CD4-positive, alpha-beta T cell treated with Interleukin-10 for 1 hour (primary cell): ENCODE measurements at places on chromosomes 3 and 15.

GRCh38 chr15:101692801-101693598 lies 31.3 kb downstream of the TARS3 start:
- no peak for DNase-seq

DNA sequence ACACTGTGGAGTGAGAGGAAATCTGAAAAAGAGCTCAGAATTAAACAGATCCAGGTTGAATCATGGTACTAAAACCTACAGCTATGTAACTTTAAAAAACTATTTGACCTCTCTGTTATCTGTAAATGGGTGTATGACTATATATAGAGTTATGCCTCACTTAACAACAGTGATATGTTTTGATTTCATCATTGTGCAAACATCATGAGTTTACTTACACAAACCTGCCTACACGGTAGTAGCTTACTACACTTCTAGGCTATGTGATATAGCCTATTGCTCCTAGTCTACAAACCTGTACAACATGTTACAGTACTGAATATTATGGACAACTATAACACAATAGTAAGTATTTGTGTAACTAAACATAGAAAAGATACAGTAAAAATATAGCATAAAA lies 191.6 kb upstream of the MEIS2 start:
- DNase-seq, result no peak

DNA sequence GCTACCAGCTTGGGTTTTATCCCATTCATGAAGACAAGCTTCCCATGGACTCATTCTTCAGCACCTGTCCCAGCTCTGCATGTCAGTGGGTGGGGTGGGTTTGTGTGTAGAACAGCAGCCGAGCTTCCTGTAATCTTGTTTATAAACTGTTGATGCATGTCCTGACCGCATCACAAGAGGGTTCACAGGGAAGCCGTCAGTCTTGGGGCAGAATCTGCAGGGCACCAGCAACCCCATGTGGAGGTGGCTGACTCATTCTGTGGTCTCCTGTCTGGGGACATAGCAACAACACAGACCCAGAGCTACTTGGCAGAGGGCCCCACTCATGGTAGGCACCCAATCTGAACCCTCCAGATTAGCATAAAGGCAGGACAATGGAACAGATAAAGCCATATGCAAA lies 35.6 kb downstream of the DAPK2 start:
- peak; percentile 89 for DNase-seq

DNA sequence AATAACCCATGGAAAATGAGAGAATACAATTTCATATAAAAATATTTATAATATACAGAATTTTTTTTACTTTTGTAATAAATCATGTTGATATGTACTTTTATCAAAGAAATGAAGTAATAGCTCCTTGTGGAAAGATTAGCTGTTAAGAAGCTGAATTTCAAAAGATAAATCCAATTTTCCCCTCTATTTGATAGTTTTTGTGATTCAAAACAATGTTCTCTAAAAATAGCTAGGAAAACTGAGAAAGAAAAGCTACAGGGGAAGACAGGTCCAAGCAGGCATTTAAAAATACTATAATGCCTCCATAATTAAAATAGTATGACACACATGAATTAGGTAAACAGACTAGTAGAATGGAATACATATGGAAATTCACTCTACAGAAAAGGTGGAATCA lies 44.9 kb downstream of the SCAPER start:
- no peak for DNase-seq

DNA sequence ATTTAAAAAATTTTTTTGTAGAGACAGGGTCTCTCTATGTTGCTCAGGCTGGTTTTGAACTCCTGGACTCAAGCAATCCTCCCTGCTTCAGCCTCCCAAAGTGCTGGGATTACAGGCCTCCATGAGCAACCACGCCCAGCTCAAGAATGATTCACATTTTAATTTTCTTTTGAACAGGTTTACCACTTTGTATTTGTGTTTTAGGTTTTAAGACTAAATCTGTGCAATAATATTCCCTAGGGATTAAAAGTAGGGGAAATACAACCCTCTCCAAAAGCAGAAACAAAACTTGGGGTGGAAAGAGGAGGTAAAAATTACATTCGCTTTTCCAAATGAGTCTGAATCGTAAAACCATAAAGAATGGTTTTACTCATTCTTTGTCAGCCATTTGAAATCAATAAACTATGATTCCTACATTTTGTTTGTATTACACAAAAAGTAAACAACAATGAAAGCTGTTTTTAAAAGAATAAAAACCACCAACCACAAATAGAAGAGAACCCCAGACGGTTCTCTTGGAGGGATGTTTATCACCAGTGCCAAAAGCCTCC lies 37.8 kb downstream of the SLC24A1 start:
- DNase-seq, result no peak

- DNase-seq, result no peak
These were observed 56.6 kb upstream of the PLXND1 start for GRCh38 chr3:129663045-129663446.
